ENCODE measurements at places on chromosomes 13 and 19.

- peak; percentile 32 for DNase-seq
Measured at GRCh38 chr19:55809381-55810058, 22.3 kb downstream of the NLRP11 start.

DNA sequence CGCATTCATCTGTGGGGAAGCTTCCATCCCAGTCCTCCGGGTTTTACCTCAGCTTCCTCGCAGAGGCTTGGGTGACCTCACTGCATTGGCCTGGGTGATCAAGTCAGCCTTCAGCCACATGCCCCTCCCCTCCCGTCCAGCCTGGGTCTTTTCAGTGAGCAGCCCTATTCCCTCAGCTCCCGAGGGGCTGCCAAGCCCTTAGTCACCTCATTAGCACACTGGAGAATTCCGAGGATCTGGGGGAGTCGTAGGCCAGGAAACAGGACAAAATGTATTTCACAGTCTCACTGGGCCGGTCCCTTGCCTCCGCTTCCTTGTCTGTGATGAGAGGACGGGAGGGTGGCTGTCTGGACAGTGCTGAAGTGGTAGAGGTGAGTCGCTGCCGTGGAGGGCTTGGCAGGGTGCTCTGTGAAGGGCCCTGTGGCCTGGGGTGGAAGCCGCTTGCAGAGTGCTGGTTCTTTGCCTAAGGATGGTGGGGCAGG lies 19.9 kb downstream of the KDM4B start:
- DNase-seq = no peak

- DNase-seq = no peak
Measured at GRCh38 chr13:110910013-110910890, 4.6 kb downstream of the ANKRD10 start.

DNA sequence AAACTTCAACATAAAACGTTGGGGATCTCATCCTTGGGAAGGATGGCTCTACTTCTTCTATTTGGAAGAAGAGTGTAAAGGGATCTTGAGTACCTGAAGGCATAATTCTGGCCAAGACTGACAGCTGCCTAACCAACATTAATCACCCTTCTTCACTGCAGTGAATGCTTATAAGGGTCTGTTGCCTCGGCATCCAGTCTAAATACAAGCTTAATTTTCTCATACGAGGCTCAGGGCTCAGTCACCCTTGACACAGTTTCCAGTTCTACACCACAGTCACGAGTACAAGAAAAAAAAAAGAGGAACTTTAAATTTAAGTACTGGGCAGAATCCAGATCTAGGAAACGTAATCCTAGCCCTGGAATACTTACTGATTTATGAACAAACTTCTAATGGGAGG lies 9.0 kb downstream of the FPR3 start:
- DNase-seq = no peak

GRCh38 chr19:36573020-36573894 lies at the start of gene ZNF529:
Gene ZNF529, minus strand, starts transcription at chr19:36573292. Its CDS starts 946 bp downstream, at chr19:36572346.
- DNase-seq = peak; percentile 92
